ENCODE measurements at places on chromosomes 4 and X.

- no peak for DNase-seq
These were observed 26.5 kb downstream of the BOD1L1 start for GRCh38 chr4:13601048-13601447.

DNA sequence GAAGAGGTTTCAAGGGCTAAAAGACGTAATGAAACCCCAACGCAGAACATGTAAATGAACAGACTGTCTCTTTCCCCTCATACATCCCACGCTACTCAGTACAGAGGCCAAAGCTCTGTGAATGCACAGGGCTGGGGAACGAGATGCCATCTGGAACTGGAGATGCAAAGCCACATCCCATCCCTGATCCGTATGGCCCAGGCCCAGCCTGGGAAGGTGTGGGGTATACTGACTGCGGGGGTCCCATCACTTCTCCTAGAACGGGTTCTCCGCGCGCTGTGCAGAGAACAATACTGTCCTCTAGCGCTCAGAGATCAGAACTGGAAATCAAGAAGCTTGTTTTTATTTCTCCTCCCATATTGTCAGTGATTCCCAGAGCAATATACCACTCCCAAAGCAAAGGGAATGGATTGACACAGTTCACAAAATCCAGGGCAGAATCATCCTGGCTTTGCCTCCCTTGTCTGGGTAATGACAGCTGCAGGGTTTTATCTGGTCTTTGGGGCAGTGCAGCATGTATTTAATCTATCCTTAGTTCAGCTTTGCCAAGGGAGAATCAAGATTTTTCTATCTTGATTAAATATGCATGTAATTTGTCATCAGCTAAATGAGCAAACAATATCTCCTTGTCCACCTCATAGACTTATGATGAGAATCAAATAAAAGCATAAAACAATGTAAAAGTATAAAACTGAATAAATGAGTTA lies 47.3 kb upstream of the TLR3 start:
- DNase-seq = no peak

DNA sequence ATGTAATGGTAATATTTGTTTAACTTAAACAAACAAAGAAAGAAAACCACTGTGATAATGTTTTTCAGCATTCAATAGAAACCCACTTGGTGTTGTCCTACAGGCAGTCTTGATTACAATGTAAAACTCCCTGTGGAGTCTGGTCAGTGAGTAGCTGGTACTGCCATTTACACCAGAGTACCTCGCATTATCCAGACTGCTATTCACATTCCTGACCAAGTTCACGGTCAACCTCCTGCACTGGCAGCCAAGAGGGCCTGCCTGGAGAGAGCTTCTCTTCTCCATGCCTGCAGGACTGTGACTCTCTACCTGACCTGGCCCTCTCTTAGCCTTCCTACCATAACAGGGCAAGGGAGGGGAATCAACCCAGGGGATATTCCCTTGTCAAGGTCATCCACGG lies 2.9 kb upstream of the LONRF3 start:
- DNase-seq = no peak

- no peak for DNase-seq
These were observed 2.3 kb upstream of the ZCCHC4 start for GRCh38 chr4:25310066-25310802.

Measured in NCI-H526 (cell line).